CD4-positive, alpha-beta T cell (primary cell): ENCODE measurements at places on chromosomes 16 and 17.

- DNase-seq = no peak
Measured at GRCh38 chr16:66387817-66388332, 21.4 kb downstream of the CDH5 start.

DNA sequence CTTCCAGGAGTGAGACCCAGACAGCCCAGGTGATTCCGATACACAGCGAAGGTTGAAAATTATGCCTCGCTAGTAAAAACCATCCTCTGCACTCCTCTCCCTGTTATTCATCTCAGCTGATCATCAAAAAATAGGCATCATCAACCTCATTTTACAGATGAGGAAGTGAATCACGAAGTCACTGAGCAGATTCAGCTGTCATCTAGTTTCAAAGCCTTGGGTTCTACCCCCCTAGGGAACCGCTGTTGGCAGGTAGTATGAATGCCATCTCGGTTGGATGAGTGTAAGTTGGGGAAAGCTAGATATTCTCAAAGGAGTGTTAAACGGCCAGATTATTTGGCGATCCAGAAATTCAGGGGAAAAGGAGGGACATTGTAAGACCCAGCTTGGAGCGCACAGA is 2.0 kb downstream of the CRYM start:
- no peak for DNase-seq

- no peak for DNase-seq
Measured at GRCh38 chr17:32211671-32212070, 54.0 kb upstream of the RHBDL3 start.

DNA sequence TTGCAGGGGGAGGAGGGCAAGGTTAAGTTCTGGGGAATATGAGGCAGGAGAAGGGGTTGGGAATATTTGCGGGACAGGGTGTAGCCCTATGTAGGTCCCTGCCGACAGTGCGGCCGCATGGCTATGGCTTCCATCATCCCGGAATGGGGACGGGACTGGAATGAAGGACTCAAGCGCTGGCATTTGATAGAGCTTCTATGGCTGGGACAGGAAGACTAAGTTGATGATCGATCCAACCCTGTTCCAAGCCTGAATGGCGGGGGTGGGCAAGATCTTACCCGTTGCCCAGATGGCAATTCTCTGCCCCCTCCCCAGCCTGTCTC is 47.1 kb downstream of the SRCIN1 start:
- DNase-seq = no peak

GRCh38 chr16:83550183-83550569 is 257.6 kb upstream of the HSBP1 start:
- no peak for DNase-seq

DNA sequence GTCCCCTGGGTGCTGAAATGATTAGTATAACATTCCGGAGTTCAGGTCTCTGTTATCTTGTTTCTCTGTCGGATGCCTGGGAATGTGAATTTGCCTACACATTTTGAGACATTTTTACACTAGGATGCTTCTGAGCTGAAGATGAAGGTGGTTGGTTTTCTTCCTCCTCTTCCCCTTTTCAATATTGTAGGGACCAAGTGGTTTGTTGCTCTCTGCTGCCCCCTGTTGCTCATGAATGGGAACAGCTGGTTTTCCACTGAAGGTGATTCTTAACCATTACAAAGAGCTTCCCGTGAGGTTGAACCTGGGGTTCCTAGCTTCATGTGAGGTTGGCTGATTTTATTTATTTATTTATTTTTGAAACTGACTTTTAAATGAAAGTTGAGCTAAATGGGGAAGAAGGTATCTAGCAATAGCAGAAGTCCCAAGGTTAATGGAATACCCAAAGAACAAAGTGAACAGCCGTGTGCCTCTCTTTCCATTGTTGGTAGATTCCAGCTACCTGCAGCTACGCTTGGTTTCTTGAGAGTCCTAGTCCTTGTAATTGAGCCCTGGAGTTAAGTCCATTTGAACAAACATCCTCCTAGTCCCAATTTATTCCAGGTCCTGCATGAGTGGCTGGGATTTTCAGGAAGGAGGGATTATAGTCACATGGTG is 983.9 kb upstream of the EEF2KMT start:
- DNase-seq = no peak

DNA sequence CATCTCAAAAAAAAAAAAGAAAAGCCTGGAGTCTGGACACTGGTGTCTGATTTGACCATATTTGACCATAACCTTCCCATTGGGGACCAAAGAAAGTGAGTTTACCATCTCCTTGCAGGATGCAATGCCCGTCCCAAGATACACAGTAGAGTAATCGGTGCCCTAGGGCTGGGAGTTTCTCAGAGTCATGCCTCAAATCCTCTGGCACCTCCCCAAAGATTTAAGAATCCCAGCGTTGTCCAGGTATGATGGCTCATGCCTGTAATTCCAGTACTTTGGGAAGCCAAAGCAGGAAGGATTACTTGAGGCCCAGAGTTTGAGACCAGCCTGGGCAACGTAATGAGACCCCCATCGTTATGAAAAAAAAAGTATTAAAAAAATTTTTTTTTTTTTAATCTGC is 5.0 kb downstream of the PITPNM3 start:
- no peak for DNase-seq

DNA sequence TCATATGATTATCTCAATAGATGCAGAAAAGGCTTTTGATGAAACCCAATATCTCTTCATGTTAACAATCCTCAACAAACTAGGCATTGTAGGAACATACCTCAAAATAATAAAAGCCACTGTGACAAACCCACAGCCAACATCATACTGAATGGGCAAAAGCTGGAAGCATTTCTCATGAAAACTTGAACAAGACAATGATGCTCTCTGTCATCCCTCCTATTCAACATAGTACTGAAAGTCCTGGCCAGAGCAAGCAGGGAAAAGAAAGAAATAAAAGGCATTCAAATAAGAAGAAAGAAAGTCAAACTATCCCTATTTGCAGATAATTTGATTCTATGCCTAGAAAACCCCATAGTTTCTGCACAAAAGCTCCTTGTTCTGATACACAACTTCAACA is 999.2 kb upstream of the GOT2 start:
- DNase-seq = no peak

GRCh38 chr17:14330492-14330962 is 29.6 kb downstream of the HS3ST3B1 start:
- no peak for DNase-seq

- no peak for DNase-seq
Measured at GRCh38 chr16:67865318-67865717, 7.5 kb upstream of the EDC4 start.

GRCh38 chr17:12821376-12821940 is 32.2 kb downstream of the ARHGAP44 start:
- DNase-seq = no peak

- no peak for DNase-seq
Measured at GRCh38 chr17:76474238-76474637, 6.8 kb downstream of the AANAT start.

DNA sequence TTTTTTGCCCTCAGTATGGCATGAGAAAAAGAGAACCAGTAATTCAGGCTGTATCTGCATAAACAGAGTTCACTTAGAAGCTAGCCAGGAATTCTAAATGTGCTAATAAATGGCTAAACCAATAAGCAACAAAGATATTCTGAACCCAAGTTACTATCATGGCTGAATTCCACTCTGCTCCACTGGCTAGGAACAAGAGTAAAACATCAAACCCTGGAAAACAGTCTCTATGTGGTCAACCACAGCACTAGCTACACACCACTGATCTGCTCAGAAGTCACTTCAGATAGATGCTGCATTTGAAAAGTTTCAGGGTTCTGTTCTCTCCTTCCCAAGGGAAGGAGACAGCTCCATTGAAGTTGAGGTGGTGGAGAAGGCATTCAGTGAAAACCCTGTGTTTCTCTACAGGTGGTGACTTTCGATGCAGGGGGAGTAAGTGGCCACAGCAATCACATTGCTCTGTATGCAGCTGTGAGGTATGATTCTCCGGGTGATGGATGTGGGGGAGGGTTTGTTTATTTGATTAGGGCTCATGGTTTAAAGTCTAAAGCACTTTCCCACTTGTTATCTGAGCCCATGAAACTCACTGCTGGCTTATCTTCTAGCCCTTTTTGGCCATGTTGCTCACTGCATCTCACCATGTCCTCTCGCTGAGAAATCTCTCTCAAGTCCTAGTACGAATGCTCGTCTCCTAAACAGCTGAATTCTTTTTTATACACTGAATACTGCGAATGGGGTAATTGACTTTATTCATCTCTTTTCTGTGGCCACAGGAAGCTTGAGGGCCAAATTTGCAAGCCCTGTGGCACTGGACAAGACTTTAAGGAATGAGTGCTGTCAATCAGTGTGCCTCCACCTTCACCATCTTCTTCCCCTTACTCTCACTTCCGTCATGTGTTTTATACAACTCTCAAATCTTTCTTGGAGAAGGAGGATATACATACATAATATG is 39.9 kb downstream of the CENPV start:
- DNase-seq = no peak

- DNase-seq = no peak
Measured at GRCh38 chr17:41739661-41740352, 5.4 kb upstream of the HAP1 start.

- DNase-seq = no peak
Measured at GRCh38 chr16:66324815-66325515, 41.5 kb upstream of the CDH5 start.

GRCh38 chr17:16297367-16298139 is 55.7 kb downstream of the CENPV start:
- no peak for DNase-seq

DNA sequence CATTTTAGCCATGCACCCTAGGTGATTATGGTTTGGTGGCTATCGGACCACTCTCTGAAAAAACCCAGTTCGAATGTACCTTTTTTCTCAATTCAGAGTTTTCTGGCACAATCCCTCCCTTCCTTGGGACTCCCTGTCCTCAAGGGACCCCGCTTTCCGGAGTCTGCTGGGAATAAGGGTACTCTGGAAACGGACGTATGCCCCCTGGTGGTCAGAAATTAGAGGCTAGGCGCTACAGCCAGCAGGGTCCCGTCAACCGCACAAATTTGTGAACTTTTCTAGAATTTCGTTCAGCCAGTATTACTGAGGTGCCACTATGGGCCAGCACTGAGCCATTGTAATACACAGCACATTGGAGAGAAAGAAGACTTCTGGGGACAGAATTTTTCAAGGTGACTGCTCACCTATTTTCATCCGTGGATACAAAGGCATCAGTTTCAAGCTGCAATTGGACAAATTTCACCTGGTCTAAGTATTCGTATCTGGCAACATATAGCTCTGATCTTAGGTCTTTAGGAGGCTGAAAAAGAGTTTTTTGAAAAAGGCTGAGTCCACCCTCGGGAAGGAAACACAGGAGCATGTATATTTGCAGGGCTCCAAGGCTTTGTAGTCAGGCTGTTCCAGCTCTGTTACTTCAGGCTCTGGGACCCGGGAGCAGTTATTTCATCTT is 27.1 kb upstream of the CRYBA1 start:
- DNase-seq = peak; percentile 85

- no peak for DNase-seq
Measured at GRCh38 chr16:79687249-79688130, 87.0 kb upstream of the MAF start.

DNA sequence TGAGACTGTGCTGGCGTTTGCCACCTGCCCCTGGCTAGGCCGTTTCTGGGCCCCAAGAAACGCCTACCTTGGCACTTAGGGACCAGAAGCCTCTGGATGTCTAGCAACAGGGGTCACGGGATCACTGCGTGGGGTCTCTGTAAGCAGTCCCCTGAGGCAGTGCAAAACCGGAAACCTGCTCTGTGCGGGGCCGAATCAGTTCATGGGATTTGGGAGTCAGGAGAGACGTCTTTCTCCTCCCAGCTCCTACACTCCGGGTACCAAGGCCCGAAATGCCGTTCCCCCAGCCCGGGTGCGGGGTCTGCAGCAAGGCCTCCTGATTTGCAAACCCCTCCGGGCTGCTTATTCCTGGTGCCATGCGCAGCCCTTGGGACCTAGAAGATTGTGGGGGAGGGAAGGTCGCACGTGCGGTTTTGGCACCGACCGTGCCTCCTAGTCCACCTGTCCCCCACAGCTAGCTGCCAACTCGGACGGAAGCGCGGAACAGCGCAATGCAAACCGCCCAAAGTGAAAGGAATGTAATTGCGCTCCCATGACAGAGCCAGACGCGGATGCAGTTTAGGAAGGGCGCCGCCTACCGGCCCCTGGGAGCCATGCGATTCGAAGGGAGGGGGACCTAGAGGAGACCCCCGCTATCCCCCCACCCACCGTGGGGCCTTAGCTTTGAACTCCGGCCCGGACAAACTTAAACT is 6.5 kb downstream of the IRX5 start:
- no peak for DNase-seq

- DNase-seq = peak; percentile 49
Measured at GRCh38 chr16:2720064-2720457, at the start of gene PRSS27. Gene PRSS27, minus strand, starts transcription at chr16:2720224. Its CDS starts 64 bp downstream, at chr16:2720160.

DNA sequence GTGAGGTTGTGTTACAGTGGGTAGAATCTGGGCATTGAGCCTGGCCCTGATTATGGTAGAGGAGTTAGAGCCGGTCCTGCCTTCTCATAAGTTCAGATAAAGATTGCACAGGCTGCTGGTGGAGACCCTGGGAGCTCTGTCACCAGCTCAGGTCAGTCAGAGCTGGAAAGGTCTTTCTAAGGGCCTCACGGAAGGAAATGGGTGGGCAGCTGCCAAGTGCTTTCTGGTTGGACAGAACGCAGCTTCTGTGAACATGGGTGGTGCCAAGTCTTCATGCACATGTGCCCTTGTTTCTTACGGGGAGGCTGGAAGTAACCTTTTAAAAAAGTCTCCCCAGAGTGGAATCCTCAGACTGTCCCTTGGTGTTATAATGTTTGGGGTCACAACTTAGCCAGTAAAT is 14.9 kb downstream of the ALKBH5 start:
- DNase-seq = no peak

- DNase-seq = no peak
Measured at GRCh38 chr17:2841606-2842005, 45.4 kb downstream of the RAP1GAP2 start.

DNA sequence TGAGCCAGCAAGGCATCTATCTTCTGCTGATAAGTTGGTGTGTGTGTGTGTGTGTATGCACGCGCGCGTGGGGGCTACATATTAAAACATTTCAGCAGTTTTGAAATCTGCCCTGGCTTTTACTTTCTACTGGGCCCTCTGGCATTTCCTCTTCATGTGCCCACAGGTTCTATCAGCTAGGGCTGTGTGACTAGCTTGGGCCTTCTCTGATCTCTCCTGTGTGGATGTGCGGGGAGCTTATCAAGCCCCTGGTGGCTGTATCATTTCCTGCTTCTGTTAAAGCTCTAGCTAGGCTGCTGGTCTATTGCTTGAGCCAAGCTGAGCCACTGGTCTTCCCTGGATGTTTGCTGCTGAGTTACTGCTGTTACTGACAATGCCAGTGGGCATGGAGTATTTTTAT is 132.5 kb downstream of the AATF start:
- DNase-seq = no peak
